ENCODE measurements at places on chromosomes 4 and X.
A peak's percentile ranks its signal among the peaks of the same experiment; 100 is the strongest.

GRCh38 chrX:32280921-32281320, 930.4 kb downstream of the DMD start:
- DNase-seq, result no peak

- peak; percentile 4 for DNase-seq
Observed at GRCh38 chr4:56575820-56576429, 70.3 kb downstream of the ARL9 start.

GRCh38 chr4:17647927-17648326, 33.5 kb downstream of the MED28 start:
- DNase-seq, result no peak

DNA sequence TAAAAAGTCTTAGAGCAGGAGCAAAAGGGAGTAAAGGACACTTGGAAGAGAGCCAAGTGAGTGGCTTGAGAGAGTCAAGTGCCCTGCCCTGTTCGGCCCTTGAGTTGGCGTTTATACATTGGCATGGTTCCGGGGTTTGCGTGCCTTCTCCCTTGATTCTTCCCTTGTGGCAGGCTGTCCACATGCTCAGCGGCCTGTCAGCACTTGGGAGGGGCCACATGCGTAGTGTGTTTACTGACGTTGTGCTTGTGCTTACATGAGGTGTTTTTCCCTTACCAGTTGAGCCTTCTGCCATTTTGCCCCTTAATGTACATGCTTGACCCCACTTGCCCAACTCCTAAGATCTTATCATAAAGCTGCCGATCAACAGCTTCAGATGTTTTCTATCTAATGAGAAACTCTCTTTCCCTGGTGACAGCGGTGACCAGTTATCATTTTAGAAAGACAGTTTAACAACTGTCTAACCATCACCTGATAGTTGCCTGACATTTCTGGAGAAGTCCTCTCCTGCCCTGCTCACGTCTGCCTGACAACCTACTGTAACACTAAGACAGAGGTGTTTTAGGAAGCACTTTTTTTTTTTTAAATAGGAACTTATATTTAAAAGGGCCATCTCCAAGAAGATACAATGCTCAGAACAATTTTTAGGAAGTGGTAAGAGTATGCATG, 49.5 kb upstream of the GC start:
- peak; percentile 5 for DNase-seq

DNA sequence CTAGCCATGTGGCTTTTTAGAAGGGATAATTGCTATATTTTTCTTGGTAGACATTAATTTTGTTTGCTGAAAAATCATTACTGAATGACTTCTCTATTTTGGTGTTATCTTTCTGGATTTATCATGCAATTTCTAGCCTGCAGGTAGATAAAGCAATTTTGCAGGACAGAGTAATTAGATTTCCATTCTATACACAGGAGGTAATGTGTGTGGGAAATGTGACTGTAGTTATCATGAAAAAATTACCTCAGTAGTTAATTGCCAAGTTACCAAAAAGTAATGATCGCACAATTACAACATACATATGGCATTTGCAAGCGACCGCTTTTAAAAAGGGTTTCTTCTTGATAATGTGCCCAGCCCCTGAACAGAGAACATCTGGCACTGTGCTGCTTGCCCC, 66.1 kb downstream of the KIT start:
- no peak for DNase-seq

DNA sequence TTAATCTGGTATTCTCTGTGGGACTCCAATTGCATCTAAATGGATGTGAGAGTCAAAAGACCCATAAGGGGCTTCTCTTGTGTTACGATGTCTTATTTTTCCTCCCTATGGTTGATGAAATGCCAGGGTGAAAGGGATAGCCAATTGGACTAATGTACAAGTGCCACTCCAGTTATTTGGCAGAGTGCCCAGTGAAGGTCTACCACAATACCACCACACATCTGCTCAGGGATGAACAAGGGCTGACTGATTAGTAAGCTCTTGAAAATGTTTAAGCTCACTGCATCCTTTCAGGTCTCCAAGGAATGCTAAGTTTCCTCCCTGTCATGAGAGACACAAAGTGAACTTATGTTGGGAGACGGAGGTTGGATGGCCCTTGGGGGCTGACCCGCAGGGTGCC, 57.8 kb downstream of the HEPH start:
- DNase-seq, result no peak
